Breast epithelium (tissue), 4 donors: ENCODE measurements at places on chromosomes 6 and 20. TPM values are rescaled to one million over a fixed set of nuclear protein-coding genes. Genes with fewer than 3 reads are reported as not detected.
A peak's percentile ranks its signal among the peaks of the same experiment; 100 is the strongest.

KCNQ5 gene
- 0.33 TPM for total RNA-seq

ENPP5 gene
- 2.2 TPM for total RNA-seq

MYB gene
- total RNA-seq = 61.9 TPM

REM1 gene
- total RNA-seq = 3.2 TPM

CST4 gene
- total RNA-seq = not detected

SSTR4 gene
- total RNA-seq = not detected

DCDC2 gene
- total RNA-seq = 8.9 TPM

CYP39A1 gene
- 1.6 TPM for total RNA-seq

GRCh38 chr6:134614606-134615485 lies 296.9 kb upstream of the SGK1 start:
- H3K4me3 ChIP-seq = no peak overlapping the region
- peaks cover 5% of the 10 kb centered on the region for H3K4me1 ChIP-seq
- no peaks in the 10 kb centered on the region for H3K27me3 ChIP-seq
- no peak overlapping the region for H3K27ac ChIP-seq

DNA sequence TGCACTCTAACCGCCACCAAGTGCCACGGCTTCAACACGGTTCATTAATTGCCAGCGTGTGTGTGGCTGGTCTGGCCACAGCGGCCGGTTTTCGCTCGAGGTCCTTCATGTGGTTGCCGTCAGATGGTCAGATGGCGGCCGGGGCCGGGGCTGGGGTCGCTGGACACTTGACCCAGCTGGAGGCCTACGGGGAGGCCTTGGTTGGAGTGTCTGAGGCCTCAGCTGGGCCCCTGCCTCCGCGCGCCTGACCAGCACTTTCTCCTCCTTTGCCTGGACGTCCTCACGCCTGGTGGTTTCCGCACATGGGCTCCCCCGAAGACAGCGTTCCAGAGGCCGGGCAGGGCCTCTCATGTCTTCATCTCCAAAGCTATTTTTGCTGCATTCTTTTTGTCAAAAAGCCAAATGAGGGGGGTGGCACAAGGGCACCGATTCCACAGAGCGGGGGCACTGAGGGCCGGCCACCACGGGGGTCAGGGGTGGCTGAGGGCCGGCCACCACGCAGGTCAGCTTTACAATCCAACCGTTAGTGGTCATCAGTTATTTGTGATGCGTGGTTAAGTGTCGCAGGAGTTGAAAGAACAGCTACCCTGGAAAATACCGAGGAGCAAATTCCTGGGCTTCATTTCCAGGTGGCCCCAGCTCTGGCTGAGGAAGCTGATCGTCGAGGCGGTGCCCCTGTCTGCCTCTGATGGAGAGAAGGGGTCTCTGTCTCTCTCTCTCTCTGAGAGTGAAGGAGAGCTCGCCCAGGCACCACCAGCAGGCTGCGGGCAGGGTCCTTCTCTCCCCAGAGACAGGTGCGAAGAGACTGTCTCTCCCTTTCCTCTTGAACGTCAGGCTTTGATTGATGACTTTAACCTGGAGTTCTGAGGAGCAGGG lies 50.5 kb upstream of the FRMD1 start:
- no peaks in the 10 kb centered on the region for H3K4me1 ChIP-seq
- no peaks in the 10 kb centered on the region for H3K36me3 ChIP-seq
- H3K27me3 ChIP-seq = no peaks in the 10 kb centered on the region
- H3K27ac ChIP-seq = no peak overlapping the region

GRCh38 chr6:97963193-97963592 lies 680.2 kb upstream of the MMS22L start:
- no peak overlapping the region for H3K4me3 ChIP-seq
- no peak for DNase-seq
- H3K36me3 ChIP-seq = no peaks in the 10 kb centered on the region
- H3K27ac ChIP-seq = no peak overlapping the region
- H3K4me1 ChIP-seq = no peaks in the 10 kb centered on the region

DNA sequence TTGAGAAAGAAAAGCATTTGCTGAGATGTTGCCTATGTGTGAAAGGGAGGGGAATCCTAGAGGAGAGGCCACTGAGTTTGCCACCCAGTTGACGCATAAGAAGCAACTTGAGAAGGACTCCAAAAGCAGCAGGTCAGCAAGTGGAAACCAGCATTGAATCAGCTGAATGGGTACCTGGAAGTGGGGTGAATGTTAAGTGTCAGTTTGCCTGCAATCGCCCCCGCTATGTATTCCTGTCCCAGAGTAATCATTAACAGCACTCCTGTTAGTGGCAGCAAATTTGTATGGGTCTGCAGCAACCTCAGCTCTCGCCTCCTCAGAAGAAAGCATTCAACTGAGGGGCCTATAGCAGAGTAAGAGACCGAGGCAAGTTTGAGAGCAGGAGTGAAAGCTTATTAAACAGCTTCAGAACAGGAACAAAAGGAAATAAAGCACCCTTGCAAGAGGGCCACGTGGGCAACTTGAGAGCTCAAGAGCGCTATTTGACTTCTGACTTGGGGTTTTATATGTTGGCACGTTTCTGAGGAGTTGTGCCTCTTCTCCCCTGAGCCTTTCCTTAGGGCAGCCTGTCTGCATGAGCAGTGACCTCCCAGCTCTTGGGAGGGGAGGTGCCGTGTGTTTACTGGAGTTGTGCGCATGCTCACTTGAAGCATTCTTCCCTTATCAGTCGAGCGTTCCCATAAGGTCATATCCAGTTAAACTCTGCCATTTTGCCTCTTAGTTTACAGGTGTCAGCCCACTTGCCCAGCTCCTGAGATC lies 122.6 kb upstream of the PHACTR1 start:
- H3K4me3 ChIP-seq = no peak overlapping the region
- no peak for DNase-seq
- no peak overlapping the region for H3K27ac ChIP-seq
- no peaks in the 10 kb centered on the region for H3K27me3 ChIP-seq

DNA sequence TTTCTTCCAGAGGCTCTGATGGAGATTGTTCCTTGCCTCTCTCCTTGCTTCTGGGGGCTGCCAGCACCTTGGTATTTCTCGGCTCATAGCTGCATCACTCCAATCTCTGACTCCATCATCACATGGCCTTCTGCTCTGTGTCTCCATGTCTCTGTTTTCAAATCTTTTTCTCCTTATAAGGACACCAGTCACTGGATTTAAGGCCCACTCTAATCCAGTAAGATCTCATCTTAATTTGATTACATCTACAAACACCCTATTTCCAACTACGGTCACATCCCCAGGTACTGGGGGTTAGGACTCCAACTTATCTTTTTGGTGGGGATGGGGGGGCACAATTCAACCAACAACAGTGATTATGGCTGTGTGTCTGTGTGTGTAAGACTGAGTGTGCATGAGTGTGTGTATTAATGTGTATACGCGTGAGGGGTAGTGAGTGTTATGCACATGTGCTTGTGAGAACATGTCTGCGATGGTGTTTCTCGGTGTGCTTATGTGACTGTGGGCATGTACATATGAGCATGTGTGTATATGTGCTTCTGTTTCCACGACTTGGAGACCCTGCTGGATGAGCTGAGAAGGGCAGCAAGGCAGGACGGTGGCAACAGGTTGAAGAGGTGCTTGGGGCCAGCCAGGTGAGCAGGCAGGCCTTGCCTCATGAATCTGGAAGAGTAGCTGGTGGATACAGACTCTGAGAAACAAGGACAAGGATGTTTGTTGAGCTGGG lies 130.5 kb downstream of the MRPL14 start:
- no peak overlapping the region for H3K4me3 ChIP-seq
- H3K27me3 ChIP-seq = no peaks in the 10 kb centered on the region
- no peak for DNase-seq
- H3K4me1 ChIP-seq = no peaks in the 10 kb centered on the region
- H3K36me3 ChIP-seq = no peaks in the 10 kb centered on the region
- no peak overlapping the region for H3K27ac ChIP-seq

GRCh38 chr20:25299806-25300205 lies 51.9 kb downstream of the PYGB start:
- H3K4me3 ChIP-seq = no peak overlapping the region
- H3K36me3 ChIP-seq = no peaks in the 10 kb centered on the region
- no peaks in the 10 kb centered on the region for H3K4me1 ChIP-seq
- no peak for DNase-seq

- H3K4me3 ChIP-seq = no peak overlapping the region
- H3K36me3 ChIP-seq = no peaks in the 10 kb centered on the region
- H3K27ac ChIP-seq = no peak overlapping the region
- DNase-seq = no peak
- no peaks in the 10 kb centered on the region for H3K27me3 ChIP-seq
Observed at GRCh38 chr6:120587381-120587780, 746.9 kb downstream of the TBC1D32 start.

DNA sequence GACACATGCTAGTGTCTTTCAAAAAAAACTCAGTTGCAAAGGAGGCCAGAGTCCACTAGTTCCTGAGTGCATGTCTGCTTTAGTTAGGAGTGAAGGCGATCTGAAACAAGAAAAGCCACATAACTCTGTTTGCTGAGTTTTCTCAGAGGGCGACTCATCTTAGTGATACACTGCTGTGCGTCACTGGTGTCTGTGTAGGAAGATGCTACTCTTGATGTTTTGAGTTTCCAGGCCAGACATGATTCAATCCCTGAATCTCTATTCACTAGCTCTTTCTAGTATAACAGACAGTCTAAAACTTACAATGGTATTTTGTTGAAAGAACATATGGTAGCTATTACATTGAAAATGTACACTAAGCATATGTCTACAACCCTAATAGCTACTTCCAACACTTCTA lies 60.9 kb downstream of the GFRAL start:
- no peaks in the 10 kb centered on the region for H3K4me1 ChIP-seq
- no peaks in the 10 kb centered on the region for H3K27me3 ChIP-seq
- no peak overlapping the region for H3K27ac ChIP-seq

GRCh38 chr20:29741894-29742698 lies 1515.4 kb upstream of the DEFB115 start:
- H3K4me1 ChIP-seq = no peaks in the 10 kb centered on the region
- no peak for DNase-seq
- no peak overlapping the region for H3K4me3 ChIP-seq
- H3K27ac ChIP-seq = no peak overlapping the region
- no peaks in the 10 kb centered on the region for H3K27me3 ChIP-seq

DNA sequence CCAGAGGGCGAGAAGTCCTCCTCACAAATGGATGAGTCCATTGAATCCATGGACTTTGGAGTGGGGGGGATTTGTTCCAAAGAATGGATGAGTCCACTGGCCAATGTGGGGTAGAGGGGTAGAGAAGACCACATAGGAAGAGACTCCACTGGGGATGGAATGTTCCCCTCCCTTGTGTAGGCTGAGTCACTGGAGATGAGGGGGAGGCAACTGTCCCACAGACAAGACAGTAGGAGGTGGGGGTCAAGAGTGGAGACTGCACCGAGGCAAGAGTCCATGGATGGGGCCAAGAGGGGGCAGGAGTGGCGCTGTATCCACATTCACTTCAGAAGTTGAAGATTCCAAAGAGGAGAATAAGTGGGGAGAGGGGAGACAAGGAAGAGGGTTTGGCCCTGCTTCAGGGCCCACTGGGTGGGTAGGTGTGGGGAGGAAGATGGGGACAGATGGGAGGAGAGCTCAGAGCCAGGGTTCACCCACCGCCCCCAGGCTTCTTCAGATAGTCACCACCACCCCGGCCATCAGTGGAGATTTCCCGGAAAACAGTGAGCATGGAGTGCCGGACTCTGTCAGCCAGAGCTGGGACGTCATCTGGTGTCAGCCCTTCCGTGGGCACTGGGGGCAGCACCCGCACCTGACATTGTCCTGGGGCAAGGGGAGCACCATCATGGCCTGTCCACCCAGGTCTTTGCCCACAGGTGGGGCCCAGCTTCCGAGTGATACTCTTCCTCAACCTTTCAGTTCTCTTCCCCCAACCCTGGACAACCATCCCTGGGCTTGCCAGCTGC lies 4.6 kb downstream of the EGFL8 start:
- H3K4me3 ChIP-seq = no peak overlapping the region
- no peaks in the 10 kb centered on the region for H3K36me3 ChIP-seq
- peaks cover 6% of the 10 kb centered on the region for H3K4me1 ChIP-seq
- no peak overlapping the region for H3K27ac ChIP-seq

GRCh38 chr6:96563853-96564252 lies 925 bp downstream of the FHL5 start:
- H3K36me3 ChIP-seq = no peaks in the 10 kb centered on the region
- no peak for DNase-seq
- no peaks in the 10 kb centered on the region for H3K27me3 ChIP-seq
- H3K4me1 ChIP-seq = no peaks in the 10 kb centered on the region
- no peak overlapping the region for H3K27ac ChIP-seq

DNA sequence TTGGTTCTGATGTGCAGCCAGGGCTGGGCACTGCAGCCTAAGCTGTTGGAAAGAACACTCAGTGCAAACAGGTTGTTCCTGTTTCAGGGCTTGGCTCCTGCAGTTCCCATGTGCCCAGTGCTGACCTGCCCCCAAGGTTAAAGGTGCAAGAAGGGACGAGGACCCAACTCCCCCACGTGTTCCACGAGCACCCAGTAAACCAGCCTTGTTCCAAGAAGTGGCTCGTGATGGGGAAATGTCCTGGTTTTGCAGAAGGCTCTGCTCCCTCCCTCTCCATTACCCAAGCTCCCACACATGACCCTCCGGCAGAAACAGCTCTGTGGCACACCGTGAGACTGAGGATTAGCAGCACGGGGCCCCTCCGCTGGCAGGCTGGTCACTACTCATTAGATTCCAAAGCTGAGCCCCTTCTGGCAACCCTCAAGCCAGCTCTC lies 9.4 kb downstream of the ACSS1 start:
- H3K4me1 ChIP-seq = peaks cover 7% of the 10 kb centered on the region
- H3K36me3 ChIP-seq = no peaks in the 10 kb centered on the region
- H3K27ac ChIP-seq = no peak overlapping the region
- DNase-seq = no peak

- H3K36me3 ChIP-seq = no peaks in the 10 kb centered on the region
- no peaks in the 10 kb centered on the region for H3K27me3 ChIP-seq
- no peak overlapping the region for H3K4me3 ChIP-seq
- H3K27ac ChIP-seq = peak overlapping the region; percentile 62
Observed at GRCh38 chr20:49706630-49707091, 7.0 kb downstream of the B4GALT5 start.

GRCh38 chr6:126127659-126128058 lies 141.3 kb downstream of the TRMT11 start:
- no peak overlapping the region for H3K27ac ChIP-seq
- no peaks in the 10 kb centered on the region for H3K36me3 ChIP-seq
- no peaks in the 10 kb centered on the region for H3K4me1 ChIP-seq
- no peaks in the 10 kb centered on the region for H3K27me3 ChIP-seq
- DNase-seq = no peak

DNA sequence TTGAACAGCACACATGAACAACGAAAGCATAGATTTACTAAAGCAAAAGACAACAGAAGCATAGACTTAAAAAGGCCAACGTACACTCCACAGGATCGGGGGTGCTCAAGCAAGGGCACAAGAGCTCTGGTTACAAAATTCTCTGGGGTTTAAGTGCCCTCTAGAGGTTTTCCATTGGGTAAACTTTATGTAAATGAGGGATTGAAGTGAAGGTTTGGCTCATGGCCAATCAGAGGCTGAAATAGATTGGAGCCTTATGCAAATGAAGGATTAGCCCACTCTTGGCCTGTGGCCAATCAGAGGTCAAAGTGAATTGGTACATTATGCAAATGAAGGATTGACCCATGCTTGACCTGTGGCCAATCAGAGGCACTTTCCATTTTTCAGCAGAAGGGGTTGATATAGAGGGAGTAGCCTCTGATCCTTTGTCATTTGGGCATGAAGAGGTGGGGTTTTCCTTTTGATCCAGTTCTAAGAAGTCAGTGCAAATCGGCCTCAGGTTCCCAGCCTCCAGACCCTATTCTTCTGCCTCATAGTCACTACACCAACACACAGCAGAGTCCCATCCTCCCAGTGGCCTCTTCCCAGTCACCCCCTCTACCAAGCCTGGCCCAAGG lies 244.9 kb downstream of the THBS2 start:
- no peak overlapping the region for H3K4me3 ChIP-seq
- H3K27ac ChIP-seq = no peak overlapping the region
- no peak for DNase-seq
- H3K36me3 ChIP-seq = no peaks in the 10 kb centered on the region

- H3K4me3 ChIP-seq = no peak overlapping the region
- no peaks in the 10 kb centered on the region for H3K36me3 ChIP-seq
- no peaks in the 10 kb centered on the region for H3K27me3 ChIP-seq
Observed at GRCh38 chr6:67952121-67952520, 683.0 kb upstream of the ADGRB3 start.
